Stimulated activated CD4-positive, alpha-beta T cell treated with anti-CD3 and anti-CD28 coated beads, Interleukin-15, amount 100 ng/mL, for 1 hour (primary cell): ENCODE measurements at places on chromosomes 4 and X.

DNA sequence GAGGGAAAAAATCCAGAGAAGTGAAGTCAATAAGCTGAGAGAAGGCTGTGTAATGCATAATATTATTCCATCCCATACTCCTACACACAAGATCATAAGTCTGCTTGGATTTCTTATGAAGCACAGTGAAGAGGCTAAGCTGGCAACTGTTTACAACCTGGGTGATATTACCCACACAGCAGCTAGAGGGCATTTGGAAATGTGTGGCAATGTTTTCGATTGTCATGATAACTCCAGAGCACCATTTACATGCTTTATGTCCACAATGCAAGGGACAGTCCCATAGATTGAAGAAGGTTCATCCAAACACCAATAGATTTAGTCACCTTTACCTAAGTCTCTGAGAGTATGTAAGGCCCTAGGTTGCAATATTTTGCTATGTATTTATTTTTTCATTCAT is 412.2 kb downstream of the PPP3CA start:
- DNase-seq, result no peak

GRCh38 chr4:115711575-115711974 is 598.2 kb upstream of the NDST4 start:
- no peak for DNase-seq

DNA sequence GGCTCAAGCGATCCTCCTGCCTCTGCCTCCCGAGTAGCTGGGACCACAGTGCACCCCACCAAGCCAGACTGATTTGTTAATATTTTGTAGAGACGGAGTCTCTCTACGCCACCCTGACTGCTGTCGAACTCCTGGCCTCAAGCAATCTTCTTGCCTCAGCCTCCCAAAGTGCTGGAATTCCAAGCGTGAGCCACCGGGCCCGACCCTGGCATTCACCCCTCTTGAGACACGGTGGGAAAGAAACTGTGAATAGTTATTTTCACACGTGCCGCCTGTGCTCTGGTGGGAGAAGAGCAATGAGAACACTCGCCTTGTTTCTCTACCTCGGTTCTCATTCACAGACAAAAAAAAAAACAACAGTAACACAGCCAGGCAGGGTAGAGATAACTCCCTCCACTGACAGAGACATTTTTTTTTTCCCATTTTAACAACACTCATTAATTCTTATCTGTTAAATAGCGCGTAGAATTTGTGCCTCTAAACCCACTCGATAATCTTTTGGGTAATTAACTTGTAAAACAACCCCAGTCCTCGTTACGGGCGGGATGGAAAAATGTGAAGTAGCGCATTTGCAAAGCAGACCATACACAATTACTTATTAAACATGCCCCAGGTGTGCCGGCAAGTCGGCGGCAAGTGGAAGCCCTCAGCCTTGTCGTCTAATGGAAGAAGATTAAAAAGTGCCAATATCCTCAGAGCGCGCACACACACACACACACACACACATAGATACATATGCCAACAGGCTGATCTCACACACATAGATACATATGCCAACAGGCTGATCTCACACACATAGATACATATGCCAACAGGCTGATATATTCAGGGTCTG is 103.3 kb downstream of the DHRSX start:
- no peak for DNase-seq

GRCh38 chr4:14025111-14025510 is 397.6 kb upstream of the BOD1L1 start:
- DNase-seq, result no peak

DNA sequence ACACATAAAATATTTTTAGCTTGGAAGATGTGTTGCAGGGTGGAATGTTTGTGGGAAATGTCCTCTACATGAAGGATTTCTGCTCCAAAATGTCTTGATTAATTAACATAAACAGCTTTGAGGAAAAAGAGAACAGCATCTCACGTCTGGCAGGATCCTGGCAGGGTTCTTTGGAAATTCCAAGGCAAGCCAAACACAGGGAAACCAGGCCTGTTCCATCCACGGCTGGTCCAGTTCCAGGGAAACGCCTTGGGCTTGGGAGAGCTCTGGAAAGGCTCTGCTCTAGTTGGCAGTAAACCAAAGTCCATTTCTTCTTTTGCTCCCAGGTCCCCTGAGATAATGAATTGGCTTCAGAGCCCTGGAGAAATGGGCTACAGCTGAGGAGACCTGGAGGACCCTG is 42.4 kb upstream of the GAB1 start:
- no peak for DNase-seq

DNA sequence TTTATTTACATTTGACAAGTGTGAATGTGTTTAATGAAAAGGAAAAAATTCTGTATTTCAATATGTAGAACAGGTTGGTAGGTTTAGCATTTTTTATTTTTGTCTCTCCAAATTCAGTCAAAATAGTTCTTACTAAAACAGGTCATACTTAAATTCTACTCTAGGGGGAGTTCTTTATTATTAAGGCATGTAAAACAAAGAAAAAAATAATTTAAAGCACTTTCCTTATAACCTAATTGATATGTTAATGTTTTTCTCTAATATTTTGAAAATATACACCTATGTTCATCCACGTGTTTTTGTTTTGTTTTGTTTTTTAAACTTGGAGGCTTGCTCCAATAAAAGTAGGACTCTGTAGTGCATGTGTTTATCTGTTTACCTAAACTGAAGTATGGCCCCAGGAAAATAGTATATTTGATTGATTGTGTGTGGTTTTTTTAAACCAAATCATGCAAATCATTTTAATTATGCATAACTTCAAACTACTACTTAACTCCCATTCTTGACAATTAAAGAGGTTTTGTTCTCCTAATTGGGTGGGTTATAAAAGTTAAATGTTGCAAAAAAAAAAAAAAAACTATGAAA is 562.7 kb downstream of the RPA4 start:
- no peak for DNase-seq

GRCh38 chr4:77893451-77893850 is 30.8 kb downstream of the MRPL1 start:
- DNase-seq, result no peak

DNA sequence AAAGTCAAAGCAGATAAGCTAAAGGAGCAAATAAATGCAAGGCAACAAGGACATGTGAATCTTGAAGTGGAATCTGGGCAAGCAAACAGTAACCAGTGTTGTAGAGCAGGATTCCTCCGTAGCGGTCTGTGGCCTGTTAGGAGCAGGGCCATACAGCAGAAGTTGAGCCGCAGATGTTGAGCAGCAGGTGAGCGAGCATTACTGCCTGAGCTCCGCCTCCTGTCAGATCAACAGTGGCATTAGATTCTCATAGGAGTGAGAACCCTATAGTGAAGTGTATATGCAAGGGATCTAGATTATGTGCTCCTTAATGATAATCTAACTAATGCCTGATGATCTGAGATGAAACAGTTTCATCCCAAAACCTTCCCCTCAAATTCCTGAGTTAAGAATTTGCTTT is 550.7 kb downstream of the ADGRL3 start:
- DNase-seq, result no peak

GRCh38 chrX:66017659-66018170 is 22.2 kb downstream of the VSIG4 start:
- DNase-seq, result no peak

GRCh38 chrX:26649534-26649933 is 433.6 kb downstream of the MAGEB5 start:
- DNase-seq, result no peak

DNA sequence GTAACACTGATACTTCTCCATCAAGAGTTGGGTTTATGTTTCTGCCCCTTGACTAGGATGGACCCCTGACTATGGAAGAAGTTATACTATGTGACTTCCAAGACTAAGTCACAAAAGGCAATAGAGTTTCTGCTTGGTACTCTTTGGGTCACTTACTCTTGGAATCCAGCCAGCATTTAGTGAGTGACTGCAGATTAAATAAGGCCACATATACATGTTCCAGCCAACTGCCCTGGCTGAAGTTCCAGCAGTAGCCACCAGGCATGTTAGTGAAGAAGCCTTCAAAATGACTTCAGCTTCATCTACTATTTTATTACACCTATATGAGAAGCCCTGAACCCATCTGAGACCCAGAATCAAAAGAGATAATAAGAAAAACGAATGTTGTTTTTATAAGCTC is 524.0 kb downstream of the DMD start:
- DNase-seq, result no peak

- DNase-seq, result no peak
Observed at GRCh38 chrX:122218666-122219065, 965.4 kb upstream of the GRIA3 start.

DNA sequence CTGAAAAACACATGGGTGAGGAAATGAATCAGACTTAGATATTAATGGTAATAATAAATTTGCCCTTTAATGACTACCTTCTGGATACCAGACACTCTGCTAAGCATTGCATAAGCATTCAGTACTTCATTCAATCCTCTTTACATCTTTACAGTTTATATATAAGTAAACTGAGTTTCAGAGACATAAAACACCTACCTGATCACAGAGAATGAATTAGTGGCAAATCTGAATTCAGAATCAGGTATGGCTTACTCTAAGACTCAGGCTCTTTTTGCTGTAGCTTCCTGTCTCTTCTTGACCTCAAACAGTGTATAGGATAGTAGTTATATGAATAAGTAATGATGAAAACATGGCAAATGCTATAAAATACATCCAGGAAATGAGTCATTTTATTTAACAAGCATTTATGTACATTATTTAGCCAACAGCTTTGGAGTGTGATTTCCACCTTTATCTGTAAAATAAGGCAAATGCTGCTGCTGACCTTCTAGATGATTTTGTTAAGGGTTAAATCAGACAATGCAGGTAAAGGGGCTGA is 83.9 kb downstream of the VEGFC start:
- DNase-seq, result no peak

DNA sequence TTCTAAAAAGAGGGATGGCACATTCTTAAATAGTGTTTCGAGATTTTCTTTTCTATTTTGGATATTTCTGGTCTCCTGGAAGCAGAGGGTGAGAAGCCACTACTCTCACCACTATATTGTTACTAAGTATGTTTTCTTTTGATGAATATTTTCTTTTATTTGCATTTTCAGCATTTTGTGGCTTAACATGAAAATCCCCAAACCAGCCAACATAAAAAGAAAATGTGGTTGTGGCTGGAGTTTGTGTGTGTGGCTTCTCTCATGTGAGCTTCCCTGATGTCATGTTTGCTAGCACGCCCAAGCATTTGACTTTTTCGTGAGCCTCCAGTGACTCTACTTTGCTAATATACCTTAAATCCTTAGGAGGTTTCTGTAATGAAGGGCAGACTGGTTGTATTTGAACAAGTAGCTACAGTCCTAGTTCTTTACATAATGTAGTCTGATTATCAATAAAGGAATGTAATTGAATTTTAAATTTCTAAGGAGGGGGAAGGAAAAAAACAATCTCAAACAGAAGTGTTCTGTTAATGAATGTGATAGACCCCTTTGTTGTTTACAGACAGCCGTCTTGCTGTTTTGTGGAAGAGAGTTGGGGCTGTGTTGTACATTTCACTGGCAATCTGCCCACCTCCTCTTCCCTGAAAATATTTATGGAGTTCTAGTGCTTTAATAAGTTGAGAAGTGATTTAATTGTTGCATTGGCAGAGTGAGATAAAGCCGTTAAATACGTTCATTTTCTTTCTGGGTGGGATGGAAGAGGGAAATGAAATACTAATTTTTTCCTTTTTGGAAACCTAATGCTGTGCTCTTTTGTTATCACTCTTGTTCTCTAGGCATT is 114.6 kb downstream of the ARHGAP10 start:
- DNase-seq, result no peak

DNA sequence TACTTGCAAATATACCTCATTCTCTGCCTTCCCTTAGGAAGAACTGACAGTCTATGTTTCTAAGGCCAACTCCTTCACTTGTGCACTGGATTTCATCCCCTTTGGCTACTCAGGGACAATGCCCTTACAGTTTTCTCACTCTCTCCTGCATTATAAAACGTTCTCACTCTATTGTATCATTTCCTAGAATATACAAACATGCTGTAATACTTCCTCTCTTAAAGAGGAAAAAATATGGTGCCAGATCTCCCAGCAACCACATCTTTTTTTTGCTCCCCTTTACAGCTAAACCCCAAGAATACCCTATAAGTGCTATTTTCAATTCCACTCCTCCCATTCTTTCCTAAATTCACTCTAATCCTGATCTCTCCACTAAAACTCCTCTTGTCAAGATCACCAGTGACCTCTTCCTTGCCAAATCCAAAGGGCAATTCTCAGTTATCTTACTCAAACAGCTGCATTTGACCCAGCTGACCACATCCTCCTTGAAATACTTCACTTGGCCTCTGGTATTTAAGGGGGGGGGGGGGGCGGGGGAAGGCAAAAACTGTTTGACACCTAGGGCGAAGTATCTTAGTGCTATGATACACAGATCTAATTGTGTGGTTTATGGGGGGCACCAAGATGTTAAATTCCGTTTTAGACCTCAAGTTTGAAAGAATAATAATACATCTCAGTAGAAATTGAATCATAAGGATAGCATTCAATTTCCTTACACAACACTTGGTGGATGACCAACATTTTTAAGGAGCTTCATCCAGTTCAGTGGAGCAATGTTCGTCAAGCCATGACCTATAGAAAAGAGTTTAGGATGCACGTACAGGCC is 1.6 kb downstream of the RCHY1 start:
- no peak for DNase-seq

GRCh38 chr4:187726485-187726884 is 269.1 kb upstream of the ZFP42 start:
- DNase-seq, result no peak

- DNase-seq, result no peak
Observed at GRCh38 chr4:80035336-80035735, 37.7 kb downstream of the ANTXR2 start.

DNA sequence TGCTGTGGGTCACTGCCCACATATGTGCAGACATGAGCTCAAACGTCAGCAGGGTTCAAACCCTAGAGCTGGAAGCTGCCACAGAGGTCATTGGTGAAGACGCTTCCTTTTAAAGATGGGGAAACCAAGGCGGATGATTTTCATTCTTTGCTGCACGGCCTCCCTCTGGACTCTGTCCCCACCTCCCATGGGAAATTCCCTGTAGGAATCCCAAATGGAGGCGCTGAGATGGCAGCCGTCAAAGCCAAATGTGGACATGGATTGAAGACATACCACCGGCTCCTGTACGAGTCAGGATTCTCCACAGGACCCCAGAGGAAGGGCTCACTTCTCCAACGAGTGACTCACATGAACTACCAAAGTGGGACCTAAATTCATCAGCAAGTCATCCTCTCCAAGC is 286.4 kb downstream of the CRLF2 start:
- no peak for DNase-seq

GRCh38 chrX:136148391-136148790 is 1.1 kb downstream of the FHL1 start:
- no peak for DNase-seq

GRCh38 chrX:149699761-149700160 is 12.1 kb upstream of the MAGEA11 start:
- DNase-seq, result no peak

DNA sequence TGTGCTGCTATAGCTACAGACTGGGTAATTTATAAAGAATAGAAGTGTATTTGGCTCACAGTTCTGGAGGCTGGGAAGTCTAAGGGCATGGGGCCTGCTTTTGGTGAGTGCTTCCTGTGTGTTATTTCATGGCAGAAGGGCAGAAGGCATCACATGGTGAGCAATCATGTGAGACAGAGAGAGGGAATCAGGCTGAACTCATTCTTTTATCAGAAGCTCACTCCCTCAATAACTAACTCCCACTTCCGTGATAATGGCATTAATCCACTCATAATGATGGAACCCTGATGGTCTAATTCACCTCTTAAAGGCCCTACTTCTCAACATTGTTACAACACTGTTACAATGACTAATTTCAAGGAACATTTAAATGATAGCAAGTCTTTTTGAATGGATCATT is 129.4 kb downstream of the FAT4 start:
- no peak for DNase-seq
